ENCODE measurements at places on chromosomes 1 and 21. TPM values are rescaled to one million over a fixed set of nuclear protein-coding genes. Genes with fewer than 3 reads are reported as not detected.

DNA sequence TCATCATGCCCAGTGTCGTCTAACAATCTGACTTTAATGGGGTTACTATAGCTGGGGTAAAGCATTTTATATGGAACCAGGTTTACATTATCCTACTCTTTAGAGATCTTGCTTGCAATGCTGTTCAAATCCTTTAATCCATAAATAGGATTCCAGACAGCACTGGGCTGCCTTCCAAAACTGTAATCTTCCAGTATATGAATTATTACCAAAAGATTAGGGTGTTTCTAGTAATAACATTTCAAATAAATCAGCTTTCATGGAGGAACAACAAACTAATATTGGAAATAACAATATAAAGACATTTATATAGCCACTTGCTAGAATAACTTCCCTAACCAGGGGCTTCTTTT is 88.6 kb upstream of the PLXNA2 start:
- no peak for DNase-seq

DNA sequence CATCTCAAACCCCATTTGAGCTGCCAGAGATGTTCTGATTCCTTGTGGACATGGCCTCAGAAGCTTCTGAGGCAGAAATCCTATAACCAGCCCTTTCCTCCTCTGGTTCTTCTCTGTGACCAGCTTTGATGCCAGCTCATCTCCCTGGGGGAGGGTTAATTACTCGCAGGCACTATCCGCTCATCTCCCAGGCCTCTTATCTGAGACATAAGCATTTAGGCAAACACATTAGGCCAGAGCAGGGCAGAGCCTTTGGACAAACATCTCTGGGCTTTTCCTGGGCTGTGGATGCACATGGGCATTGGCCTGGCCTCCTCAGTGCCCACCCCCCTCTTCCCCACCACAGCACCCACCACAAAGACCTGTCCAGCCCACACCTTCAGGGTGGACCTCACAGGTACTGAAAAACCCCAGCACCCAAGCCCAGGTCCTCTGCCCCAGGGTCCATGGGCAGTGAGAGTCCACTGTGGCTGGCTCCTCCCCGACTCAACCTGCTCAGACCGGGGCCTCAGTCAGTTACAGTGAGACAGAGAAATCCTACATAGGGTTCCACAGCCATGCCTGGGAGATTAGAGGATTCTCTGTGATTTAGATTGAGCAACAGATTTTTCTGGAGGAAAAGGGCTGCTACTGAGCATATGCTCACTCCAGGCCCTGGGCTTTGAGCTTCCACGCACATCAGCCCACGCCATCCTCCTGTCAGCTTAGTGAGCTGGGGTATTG is 26.9 kb downstream of the IGSF21 start:
- DNase-seq, result no peak

- no peak for DNase-seq
Measured at GRCh38 chr1:227445746-227446145, 117.6 kb upstream of the ZNF678 start.

- DNase-seq, result no peak
Measured at GRCh38 chr1:44037154-44037553, 5.9 kb upstream of the SLC6A9 start.

Gene ADGRB2
- 1.5 TPM for total RNA-seq

Gene CAPN8
- total RNA-seq, result 17.5 TPM

- no peak for DNase-seq
Measured at GRCh38 chr1:228862542-228863505, 127.5 kb downstream of the RHOU start.

All from thoracic aorta (tissue), 2 donors.